ENCODE measurements at places on chromosomes 7 and 10.

DNA sequence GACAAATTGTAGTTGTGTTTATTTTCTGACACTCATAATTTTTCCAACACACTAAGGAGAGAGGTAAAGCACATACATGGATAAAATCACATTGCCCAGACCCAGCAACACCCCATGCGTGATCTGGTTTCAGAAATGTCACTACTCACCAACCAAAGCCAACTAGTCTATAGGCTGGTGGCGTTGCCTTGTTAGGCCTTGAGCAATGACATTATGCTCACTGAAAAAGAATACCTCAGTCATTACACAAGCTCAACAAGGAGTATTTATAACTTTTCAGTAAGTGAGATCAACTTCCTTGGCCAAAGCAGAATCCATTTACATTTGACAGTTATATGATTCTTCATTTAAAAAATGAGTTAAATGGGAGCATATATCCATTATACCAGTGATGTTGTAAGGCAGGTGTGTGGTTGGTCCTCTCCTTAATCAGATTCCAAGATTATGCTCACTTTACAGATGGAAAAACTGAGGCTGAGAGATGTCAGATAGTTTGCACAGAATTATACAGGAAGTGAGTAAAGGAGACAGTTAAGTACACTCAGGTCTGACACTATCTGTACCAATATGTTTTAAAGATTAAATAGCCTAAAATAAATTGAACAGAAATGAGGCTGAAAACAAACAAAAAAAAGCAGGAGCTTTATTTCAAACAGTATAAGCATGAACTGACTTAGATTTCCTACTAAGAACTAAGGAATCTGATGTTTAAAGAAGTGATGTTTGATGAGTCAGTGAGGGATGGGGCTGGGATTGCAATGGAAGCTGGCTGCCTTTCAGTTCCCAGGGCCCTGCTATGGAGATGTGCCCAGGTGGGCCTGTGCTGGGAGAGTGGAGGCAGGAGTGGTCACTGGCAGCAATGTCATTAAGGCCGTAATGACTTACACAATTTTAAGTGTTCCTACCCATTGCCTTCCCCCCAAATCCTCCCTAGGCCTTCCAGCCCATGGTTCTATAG is 118.3 kb downstream of the RAPGEF5 start:
- no peak for DNase-seq

DNA sequence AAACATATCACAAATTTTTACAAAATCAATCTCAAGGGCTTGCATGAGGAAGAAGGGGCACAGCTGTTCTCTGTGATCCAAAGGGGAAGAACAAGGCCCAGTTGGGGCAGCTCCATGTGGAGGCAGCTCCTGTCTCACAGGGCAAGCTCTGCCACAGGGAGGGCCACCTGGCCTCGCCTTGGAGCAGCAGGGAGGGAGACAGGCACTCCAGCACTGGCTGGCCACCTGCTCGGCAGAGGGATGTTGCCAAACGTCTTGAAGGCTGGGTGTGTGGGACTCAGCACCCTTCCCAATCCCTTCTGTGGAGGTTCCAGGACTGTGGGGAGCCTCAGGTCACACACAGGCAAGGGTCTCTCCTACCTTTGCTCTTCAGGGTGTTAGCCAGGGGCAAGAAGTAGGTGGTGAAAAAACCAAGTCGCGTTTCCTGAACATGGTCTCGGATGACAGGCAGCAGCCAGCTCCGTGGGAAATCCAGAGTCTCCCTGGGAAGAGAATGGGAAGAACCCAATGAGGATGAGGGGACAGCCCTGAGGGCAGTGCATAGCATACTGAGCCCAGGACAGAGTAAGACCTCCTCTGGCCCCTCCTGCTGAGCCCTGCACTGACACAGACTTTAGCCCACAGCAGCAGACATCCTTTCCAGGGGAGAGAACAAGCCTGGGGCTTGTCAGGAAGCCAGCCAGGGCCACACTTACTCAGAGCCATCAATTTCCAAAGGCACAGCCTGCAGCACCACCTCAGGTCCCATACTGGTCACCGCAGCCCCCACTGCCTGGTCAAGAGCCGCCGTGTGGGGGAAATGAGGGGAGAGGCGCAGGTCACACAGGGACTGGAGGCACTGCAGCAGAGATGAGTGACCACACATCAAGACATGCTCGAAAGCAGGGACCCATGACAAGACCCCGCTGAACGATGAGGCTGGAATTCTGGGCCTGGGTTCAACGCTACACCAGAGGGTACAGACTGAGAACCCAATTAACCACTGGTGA is 21.9 kb downstream of the RRP12 start:
- DNase-seq: no peak

DNA sequence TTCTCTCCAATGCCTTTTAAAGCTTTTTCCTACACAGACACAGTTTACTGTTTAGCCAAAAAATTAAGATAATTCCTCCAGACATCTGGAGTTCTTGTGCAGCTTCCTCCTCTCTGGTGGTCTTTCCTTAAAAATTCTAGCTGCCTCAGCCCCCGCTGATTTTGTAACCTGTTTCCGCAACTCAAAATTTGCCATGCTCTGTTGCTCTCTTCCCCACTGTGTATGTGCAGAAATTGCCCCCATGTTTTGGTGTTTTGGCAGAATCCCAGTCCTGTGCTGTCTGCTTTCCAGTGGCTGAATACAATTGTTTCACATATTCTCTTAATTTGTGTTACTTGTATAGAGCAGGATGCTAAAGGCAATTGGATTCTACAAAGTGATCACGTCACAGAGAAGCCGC is 151.7 kb upstream of the PRSS1 start:
- DNase-seq: no peak

DNA sequence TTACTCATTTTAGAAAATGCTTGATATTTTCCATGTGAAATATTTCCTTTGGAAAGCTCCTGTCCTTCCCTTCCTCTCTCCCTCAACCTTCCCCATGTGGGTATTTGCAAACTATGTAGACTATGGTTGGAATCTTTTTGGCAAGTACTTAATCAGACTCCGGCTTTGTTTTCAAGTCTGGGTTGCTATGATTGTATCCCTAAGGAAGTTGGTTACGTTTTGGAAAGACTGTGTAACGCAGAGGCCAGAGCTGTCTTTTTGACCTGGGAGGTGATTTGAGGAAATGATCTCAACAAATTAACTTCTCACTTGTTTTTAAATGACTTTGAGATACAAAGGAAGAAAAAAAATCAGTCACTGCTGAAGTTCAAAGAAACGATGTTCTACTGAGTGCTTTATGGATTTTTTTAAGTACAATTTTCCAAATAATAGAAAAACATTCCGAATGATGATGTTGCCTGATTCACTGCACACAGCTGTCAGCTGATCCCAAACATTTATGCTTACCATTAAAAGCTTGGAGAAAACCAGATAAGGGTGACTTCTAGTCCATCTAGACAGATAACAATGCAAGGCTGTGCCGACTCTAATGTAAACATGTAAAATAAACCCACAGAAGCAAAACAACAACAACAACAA is 145.5 kb upstream of the CELF2 start:
- DNase-seq: no peak

- DNase-seq: no peak
Observed at GRCh38 chr10:120555842-120556532, 99.0 kb downstream of the PLPP4 start.

- no peak for DNase-seq
Observed at GRCh38 chr10:107091126-107091525, 73.4 kb downstream of the SORCS1 start.

Data from bone marrow (tissue), 2 donors.